ENCODE measurements at places on chromosomes 16 and 17.
A peak's percentile ranks its signal among the peaks of the same experiment; 100 is the strongest.

GRCh38 chr17:73553311-73553710, 90.9 kb downstream of the SDK2 start:
- DNase-seq = no peak
- no peak overlapping the region for H3K27ac ChIP-seq
- H3K4me3 ChIP-seq = no peak overlapping the region

- H3K4me1 ChIP-seq = peaks cover 25% of the 10 kb centered on the region
- H3K27ac ChIP-seq = peak overlapping the region; percentile 58
- no peak overlapping the region for H3K4me3 ChIP-seq
- no peaks in the 10 kb centered on the region for H3K36me3 ChIP-seq
These were observed 12.0 kb downstream of the TBC1D24 start for GRCh38 chr16:2486645-2487516.

- H3K36me3 ChIP-seq = no peaks in the 10 kb centered on the region
- no peak for DNase-seq
- no peaks in the 10 kb centered on the region for H3K27me3 ChIP-seq
These were observed 138.6 kb downstream of the CDH8 start for GRCh38 chr16:61897657-61898056.

- peaks cover 76% of the 10 kb centered on the region for H3K4me1 ChIP-seq
- H3K4me3 ChIP-seq = no peak overlapping the region
- H3K27ac ChIP-seq = peak overlapping the region; percentile 88
- DNase-seq = no peak
- H3K36me3 ChIP-seq = no peaks in the 10 kb centered on the region
These were observed 331.9 kb downstream of the SEC14L1 start for GRCh38 chr17:77472468-77473310.

GRCh38 chr16:56664506-56664905, 3.4 kb downstream of the MT1G start:
- DNase-seq = no peak
- no peak overlapping the region for H3K27ac ChIP-seq
- no peak overlapping the region for H3K4me3 ChIP-seq

GRCh38 chr17:78997231-78997741, 12.3 kb downstream of the CANT1 start:
- no peaks in the 10 kb centered on the region for H3K36me3 ChIP-seq
- no peak for DNase-seq
- no peak overlapping the region for H3K4me3 ChIP-seq
- no peaks in the 10 kb centered on the region for H3K27me3 ChIP-seq
